Fibroblast of skin of right biceps (primary cell): ENCODE measurements at places on chromosomes 5 and 9.

- DNase-seq: peak; percentile 41
These were observed 243.6 kb upstream of the HAPLN1 start for GRCh38 chr5:83964271-83964670.

- DNase-seq: no peak
These were observed 43.7 kb upstream of the MIER3 start for GRCh38 chr5:56995596-56995995.

GRCh38 chr9:81028504-81028903 lies 660.8 kb downstream of the TLE1 start:
- DNase-seq: peak; percentile 98

- DNase-seq: peak; percentile 72
These were observed 10.6 kb upstream of the PPP1R26 start for GRCh38 chr9:135468854-135469521.

DNA sequence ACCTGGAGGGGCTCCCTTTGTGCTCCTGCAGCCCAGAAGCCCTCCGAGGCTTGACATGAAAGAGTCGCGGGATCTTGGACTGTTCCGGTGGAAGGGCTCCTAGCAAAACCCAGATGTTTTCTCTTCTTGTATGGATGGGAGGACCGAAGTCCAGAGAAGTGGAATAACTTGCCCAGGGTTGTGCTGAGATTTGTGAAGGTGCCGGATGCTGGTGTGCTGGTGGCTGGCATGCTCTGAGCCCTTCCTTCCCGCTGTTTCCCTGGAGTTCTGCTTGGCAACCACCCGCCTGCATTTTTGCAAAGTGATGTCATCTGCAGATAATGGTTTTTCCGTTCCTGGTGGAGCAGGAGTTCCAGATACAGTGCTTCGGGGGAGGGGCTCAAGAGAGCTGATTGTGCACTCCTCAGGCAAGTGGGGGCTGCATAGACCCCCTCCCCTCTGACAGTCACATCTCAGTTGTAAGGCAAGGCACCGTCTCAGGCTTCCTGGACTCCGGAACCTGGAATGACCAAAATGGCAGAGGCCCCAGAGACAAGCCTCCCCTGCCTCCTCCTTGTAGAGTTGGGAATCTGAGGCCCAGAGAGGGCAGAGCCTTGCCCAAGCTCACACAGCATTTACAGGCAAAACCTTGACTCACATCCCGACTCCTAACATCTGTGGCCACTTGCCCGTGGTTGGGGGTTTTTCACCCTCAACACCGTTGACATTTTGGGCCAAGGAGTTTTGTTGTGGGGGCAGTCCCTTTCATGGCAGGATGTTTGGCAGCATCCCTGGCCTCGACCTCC lies 157.0 kb downstream of the RGS3 start:
- peak; percentile 96 for DNase-seq

- no peak for DNase-seq
These were observed 18.9 kb downstream of the POLR1E start for GRCh38 chr9:37504605-37505004.

DNA sequence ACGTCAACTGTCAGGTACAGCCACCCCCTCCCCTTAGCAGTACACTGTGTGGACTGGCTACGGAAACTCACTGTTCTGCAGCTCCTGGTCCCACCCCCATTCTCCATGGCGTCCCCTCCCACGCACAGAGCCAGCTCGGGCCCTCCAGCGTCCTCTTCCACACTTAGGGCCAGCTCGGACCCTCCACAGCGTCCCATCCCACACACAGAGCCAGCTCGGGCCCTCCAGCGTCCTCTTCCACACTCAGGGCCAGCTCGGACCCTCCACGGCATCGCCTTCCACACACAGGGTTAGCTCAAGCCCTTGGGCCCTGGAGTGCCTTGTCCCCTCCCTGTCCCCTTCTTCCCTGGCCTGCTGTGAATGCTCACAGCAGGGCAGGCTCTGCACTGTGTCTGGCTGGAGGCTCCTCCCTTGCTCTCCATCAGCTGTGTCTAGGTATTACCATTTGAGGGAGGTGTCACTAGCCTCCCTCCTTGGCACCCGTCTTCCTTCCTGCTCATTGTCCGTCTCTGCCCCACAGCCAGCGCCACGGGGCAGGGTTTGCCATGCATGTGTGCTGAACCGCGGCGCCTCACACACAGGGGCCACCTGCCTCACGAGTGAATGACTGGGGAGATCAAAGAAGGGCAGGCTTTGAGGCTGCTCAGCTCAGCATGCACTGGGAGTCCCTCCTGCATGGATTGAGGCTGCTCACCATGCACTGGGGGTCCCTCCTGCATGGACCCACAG lies 78.5 kb upstream of the CACNA1B start:
- no peak for DNase-seq

GRCh38 chr5:18605186-18605585 lies 970.9 kb downstream of the TAF11L14 start:
- no peak for DNase-seq

GRCh38 chr9:1956958-1957357 lies 58.2 kb upstream of the SMARCA2 start:
- no peak for DNase-seq

- DNase-seq: no peak
These were observed 28.7 kb downstream of the IPPK start for GRCh38 chr9:92641092-92641809.

GRCh38 chr5:137954131-137954879 lies 65.0 kb downstream of the PKD2L2 start:
- peak; percentile 85 for DNase-seq

GRCh38 chr5:14064841-14065240 lies 78.3 kb upstream of the TRIO start:
- peak; percentile 86 for DNase-seq

- no peak for DNase-seq
These were observed 98.4 kb downstream of the TARS1 start for GRCh38 chr5:33539212-33539611.

DNA sequence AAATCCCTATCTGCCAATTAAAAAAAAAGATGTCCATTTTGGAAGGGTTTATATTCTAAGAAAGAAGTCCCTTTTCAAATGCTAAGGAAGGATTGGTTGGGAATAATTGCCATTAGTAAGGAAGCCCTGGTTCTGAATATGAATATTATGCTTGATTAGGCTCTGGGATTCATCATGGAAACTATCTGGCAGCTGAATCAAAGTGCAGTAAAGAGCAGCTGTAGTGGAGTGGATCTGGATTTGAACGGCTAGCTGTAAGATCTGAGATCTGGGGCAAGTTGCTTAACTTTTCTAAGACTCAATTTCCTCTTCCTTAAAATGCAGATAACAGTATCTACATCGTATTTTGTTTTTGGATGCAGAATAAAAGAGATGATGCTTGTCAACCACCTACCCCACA lies 10.5 kb downstream of the IL12B start:
- DNase-seq: no peak

DNA sequence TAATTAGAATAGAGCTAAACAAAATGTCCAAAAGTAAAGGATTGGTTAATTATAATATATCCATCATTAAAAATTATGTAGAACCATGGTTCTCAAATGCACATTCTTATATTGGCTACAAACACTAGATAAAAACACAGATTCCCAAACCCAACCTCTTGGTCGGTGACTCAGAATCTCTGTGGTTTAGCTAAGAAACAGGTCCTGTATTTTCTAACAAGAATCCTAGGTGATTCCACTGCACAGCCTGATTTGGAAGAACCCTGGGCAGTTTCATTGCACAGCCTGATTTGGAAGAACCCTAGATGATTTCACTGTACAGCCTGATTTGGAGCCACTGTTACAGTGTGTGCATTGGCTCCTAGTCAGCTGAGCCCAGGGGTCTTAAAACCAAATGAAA lies 67.9 kb downstream of the KIAA1958 start:
- peak; percentile 81 for DNase-seq

GRCh38 chr9:134618163-134618832 lies 23.3 kb upstream of the COL5A1 start:
- peak; percentile 29 for DNase-seq

DNA sequence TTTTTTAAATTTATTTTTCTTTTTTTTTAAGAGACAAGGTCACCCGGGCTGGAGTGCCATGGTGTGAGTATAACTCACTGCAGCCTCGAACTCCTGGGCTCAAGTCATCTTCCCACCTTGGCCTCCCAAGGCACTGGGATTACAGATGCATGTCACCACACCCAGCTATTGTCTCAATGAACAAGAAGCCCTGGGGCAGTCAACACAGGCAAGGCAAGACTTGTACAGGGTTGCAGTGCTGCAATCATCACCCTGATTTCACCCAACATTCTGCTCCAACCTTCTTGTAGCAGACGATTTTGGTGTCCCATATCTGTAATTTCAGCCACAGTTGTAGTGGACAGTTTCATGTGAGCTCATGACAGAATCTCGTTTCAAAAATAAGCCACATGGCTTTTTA lies 205.8 kb upstream of the KIF2A start:
- no peak for DNase-seq

DNA sequence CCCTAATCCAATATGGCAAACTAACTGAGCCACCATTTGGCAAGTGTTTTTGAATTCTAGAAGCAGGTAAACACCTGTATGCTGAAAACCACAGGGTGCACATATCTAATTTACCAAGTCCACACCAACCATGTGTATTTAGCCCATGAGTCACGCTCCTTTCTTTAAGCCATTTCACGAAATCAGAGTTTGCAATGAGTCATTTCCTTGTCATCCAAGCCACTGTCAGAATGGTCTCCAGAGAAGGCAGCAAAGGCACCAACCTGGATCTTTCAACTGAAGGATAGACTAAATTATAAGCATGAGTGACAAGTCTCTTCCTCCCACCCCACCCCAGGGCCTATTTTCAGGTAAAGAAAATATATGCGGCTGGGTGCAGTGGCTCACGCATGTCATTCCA lies 110.0 kb downstream of the PAX5 start:
- peak; percentile 84 for DNase-seq

DNA sequence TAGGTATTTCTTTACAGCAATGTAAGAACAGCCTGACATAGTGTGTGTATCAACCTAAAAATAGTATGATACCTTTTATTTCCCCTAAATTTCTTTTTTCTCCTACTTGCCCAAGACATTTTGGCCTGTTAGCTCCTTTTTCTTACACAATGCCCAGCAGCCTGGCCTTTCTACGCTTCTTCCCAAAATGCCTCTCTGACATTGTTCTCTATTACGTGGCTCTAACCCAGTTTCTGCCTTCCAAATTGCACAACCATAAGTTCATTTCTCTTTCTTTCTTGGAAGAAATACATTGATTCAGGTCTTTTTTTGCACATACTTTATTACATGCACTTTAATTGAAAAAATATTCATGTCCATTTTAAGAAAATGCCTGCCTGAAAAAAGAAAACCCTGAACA lies 408.2 kb downstream of the PRR16 start:
- no peak for DNase-seq

- no peak for DNase-seq
These were observed 629.7 kb upstream of the ZNF608 start for GRCh38 chr5:125376059-125376641.

DNA sequence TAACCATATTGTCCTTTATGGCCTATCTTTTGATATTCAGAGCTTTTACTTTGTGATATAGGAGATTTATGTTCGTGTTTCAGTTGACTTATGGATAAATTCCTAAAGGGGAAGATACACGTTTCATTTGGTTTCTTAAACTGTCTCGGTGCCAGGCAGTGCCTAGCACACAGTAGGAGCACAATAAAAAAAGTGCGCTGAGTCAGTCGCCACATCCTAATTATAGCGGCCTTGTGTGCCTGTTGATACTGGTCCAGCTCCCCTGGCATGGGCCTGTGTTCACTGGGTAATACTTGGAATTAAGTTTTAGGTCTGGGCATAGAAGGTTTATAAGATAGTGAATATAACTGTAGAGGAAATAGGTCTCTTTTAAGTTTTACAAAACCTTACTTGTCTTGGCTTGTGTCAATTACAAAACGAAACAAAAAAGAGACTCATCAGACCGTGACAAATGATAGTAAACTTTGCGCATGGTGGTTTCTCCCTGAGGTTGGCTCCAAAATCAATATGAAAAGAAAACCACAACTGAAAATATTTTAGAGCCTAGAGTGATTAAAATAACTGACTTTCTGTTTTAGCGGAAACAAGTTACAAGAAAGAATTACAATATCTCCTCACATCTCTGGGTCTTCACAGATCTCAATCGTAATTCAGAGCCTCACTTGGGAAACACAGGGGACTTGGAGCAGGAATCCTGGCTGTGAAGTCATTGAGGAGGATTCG lies 84.8 kb downstream of the MVB12B start:
- DNase-seq: peak; percentile 50

- DNase-seq: no peak
These were observed 5.9 kb upstream of the RPS6 start for GRCh38 chr9:19385786-19386501.

- DNase-seq: no peak
These were observed 113.0 kb downstream of the SMARCA2 start for GRCh38 chr9:2128141-2128540.

DNA sequence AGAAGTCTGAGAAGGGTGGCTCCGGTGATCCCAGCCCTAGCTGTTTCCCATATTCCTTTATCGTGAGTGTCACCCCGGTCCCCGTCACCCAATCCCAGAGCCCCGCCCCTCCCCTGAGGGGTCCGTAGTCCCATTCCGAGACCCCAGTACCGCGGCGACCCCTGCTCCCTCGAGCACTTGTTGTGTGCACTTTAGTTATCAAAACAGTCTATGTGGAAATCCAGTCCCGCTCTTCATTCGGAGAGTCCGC lies 223 bp downstream of the LRSAM1 start:
- no peak for DNase-seq
